ENCODE measurements at places on chromosomes 3 and 15.

DNA sequence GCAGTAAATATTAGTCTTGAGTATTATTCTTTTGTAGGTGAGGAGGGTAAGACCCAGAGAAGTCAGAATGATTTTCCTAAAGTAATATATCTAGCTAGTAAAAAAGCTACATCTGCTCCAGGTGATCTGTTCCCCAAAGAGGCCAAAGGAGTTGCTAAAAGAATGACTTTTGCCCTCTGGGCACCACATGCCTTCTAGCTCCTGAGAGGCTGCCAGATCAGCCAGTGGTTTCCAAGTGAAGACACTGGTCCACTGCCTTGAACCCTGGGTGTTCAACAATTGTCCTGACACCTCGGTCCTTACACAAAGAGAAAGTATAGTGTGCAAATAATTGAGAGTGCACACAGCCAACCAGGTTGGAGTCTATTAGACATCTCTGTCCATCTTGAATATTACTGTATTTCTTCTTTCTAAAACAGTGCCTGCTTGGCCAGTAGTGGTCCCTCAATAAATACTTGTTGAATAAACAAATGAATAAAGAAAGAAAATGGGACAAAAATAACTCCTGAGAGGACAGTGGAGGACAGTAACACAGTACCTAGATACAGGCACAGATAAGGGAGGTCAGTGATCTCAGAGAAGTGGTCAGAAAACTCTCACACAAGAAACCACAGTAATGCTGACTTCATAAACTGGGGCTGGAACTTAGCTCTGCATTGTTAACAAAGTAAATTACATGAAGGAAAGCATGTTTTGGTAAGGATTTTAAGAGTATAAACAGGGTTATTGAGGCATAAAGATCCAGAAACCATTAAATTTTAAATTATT lies 56.6 kb upstream of the CSTA start:
- no peak for DNase-seq

DNA sequence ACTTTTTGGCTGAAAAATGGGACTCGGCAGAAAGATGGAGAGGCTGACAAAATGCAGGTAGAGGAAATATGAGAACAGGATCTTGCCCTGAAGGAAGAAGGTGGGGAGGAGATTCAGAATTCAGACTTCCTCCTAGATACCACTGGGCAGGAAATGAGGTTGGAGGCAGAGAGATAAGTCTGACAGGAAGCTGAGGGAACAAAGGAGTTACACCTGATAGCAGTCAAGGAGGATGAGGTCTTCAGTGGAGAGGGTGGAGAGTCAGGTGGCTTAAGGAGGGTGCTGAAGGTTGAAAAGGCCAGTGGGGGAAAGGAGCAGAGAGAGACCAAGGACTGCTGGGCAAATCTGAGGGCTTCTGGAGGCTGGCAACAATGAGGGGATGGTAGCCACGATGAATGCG lies 56.8 kb downstream of the CCR4 start:
- no peak for DNase-seq

DNA sequence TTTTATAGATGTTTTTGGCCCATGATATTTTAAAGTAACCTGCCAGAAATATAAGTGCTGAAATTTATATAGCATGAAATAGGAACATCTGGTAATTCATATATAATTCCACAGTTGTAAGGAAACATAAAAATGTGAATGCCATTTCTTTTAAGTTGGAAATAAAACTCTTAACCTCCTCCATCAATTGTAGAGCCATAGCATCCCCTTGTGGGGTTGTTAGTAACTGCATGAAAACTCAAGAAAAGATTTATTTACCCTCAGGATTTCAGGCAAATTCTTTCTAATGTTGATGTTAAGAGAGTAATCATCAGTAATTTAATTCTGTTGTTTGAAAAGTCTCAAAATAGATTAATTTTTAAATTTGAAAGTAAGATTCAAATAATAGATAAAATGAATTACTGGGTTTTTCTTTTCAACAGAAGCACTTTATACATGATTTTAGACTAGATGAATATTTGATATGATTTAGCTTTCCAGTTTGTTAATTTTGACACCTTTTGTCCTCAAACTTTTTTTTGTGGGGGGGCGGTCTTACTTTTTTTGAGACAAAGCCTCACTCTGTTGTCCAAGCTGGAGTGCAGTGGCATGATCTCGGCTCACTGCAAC lies 74.7 kb downstream of the RASA2 start:
- DNase-seq, result peak; percentile 74

DNA sequence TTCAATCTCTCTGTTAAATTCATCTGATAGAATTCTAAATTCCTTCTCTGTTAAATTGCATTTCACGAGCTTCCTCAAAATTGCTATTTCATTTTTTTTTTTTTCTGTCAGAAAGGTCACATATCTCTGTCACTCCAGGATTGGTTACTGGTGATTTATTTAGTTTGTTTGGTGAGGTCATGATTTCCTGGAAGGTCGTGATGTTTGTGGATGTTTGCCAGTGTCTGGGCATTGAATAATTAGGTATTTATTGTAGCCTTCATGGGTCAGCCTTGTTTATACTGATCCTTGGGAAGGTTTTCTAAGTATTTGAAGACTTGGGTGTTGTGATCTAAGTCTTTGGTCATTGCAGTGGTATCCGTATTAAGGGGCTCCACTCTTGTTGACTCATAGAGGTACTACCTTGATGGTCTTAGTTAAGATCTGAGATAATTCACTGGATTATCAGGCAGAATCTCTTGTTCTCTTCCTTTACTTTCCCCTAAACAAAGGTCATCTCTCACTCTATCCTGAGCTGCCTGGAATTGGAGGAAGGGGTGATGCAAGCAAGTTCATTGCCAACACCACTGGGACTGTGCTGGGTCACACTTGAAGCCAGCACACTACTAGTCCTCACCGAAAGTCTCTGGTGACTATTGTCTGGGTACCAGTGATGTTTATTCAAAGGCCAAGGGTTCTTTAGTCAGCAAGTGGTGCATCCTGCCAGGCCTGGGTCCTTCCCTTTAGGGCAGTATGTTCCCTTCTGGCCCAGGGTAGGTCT lies 231.1 kb downstream of the GBE1 start:
- no peak for DNase-seq

DNA sequence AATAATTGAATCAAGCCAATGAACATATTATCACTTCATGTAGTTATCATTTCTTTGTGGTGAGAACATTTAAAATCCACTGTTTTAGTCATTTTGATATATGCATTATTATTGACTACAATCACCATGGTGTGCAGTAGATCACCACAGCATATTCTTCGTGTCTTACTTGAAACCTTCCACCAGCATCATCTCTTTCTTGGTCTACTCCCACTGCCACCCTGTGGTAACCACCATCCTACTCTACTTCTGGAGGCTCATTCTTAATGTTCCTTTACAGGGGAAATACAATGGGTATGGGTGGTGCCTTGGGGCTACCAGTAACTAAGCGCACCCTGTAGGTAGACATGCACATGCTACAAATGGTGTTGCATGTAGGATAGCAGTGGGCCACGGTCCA lies 25.4 kb downstream of the PXK start:
- DNase-seq, result no peak

DNA sequence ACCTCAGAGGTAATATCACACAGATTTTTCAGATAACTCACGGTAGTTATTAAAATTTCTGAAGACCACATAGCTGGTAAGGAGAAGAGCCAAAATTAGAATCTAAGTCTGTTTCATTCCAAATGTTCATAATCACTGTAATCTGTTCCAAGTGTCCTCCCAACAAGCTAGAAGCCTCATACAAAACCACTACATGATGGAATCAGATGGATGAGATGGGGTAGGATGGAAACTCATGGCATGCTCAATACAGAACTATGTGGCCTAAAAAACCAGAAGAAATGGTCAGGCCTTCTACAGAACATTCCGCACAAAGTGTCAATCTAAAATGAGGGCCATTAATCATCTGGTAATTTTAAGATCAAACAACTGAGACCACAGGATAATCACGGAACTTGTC lies 91.8 kb downstream of the THBS1 start:
- DNase-seq, result no peak

DNA sequence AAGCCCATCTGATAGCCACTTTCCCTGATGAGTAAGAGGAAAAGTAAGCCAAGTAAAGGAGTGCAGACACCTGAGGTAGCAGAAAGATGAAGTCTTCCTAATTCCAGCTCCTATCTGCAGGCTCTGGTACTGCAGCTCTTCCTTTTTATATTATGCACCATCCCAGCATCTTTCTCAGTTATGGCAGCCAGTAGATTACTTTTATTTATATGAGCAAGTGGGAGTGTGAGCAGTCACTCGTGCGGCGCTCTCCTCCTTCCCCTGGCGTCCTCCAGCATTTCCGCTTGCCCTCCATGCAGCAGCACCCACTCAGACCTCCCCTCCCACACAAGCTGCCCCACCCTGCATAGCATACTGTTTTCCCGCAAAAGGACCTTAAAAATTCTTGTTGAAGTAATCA lies 465.9 kb upstream of the DPPA4 start:
- DNase-seq, result peak; percentile 17

DNA sequence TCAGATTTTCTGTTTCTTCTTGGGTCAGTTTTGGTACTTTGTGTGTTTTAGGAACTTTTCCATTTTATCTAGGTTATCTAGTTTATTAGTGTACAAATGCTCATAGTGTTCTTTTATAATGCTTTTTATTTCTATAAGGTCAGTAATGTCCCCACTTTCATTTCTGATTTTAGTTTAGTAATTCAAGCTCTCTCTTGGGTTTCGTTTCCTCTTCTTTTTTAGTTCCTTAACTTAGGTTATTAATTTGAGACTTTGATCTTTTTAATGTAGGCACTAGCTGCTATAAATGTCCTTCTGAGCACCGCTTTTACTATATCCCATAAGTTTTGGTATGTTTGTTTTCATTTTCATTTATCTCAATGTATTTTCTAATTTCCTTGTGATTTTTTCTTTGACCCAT lies 27.0 kb upstream of the CD200R1L start:
- DNase-seq, result no peak

- DNase-seq, result no peak
Measured at GRCh38 chr3:104831071-104831470, 535.6 kb upstream of the ALCAM start.

DNA sequence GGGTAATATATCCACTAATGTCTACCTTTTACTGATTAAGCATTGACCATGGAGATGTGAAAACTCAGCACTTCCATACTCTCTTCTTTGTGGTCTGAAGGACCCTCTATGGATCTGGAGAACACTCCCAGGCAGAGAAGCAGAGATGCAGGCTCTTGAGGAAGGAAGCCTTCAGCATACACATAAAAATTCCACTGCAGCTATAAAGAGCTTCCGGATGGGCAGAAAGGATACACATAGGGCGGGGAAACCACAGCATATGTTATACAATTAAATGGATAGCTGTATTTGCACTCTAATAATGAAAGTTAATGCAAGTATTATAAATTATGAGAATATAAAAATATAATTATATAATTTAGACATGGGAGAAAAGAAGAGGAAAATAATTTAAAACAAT lies 1258.2 kb upstream of the ALCAM start:
- no peak for DNase-seq

GRCh38 chr3:197151580-197151979 lies 122.0 kb upstream of the MELTF start:
- DNase-seq, result peak; percentile 33

DNA sequence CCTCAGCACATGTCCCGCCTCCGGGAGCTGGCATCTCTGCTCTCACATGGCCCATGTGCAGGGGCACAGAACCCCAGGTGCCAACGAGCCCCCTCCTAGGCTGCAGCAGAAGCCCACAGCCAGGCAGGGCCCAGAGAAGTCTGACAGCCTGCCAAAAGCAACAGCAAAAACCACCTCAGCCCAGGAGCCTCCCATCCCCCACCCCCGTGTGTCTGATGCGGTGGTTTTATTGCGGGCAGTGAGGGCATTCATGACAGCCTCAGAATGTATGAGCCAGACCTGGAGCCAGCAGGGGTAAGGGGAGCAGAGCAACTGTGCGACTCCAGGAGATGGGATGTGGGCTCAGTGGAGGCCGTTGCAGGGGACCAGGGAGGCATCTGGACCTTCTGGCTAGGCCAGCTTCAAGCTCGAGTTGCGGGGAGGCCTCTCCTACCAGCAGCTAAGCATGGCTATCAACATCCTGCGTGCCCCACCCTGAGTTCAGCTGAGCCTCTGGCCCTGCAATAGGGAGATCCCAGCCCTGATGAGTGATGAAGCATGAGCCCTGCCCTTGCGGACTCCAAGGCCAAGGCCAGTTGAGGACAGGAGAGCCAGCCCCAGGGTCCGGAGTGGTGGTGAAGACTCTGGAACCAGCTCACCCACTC lies 52.5 kb downstream of the CYP11A1 start:
- no peak for DNase-seq

DNA sequence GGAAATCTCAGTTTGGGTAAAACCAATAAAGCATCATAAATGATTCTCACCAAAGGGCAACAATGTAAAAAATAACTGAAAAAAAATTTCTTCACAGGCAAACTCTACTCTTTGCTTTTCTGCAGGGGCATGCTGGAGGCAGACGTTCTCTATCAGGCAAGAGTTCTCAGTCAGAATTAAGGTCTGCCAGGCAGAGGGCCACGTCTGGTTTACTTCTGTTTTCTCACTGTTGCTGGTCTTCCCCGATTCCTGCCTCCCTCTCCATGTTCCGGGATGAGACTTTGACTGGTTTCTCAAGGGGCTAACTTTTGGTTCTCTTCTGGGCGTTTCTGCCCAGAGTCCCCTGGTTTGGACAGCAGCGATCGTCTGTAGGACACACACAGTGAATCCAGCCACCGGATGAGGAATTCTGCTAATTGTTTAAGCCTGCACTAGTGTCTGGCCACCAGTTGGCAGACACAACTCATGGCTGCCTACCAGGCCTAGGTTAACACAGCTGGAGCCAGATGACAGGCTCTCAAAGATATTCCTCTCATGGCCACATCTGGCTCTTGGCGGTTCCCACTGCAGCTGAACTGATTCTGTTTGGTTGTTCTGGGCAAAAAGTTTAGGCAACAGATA lies 273.1 kb downstream of the FOXP1 start:
- DNase-seq, result no peak

DNA sequence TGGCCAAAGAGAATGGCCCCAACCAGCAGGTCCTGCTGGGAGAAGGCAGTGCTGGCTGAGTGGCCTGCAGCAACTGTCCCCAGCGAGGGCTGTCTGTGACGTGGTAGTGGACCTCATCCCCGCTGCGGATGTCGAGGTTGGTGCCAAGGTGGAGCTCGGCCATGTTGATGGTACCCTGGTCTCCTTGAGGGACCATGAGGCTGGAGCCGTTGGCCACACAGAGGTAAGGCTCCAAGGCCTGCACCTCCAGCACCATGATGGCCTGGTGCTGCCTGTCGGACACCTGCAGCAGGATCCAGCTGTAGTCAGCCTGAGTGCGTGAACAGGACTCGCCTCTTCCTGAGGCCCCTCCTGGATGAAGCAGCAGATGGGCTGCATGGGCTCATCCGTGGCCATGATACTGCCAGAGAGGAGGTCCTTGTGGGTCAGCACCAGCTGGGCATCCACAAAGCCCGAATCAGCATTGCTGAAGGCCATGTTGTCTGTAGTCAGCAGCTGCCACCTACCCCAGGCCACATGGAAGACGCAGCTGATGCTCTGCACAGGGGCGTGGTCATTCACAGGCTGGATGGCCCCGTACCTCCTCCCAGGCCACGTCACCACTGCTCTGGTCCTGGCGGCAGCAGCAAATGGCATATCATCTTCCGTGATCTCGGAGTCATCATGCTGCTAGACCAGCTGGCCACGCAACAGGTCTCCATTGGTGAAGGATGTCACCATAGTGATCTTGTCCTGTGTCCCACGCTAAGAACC lies 167.5 kb downstream of the GOLGA6L4 start:
- DNase-seq, result no peak

GRCh38 chr3:107813026-107813425 lies 277.8 kb downstream of the CD47 start:
- DNase-seq, result no peak

- DNase-seq, result no peak
Measured at GRCh38 chr3:97699889-97700288, 64.7 kb upstream of the ARL6 start.

GRCh38 chr3:183796372-183796771 lies 29.0 kb downstream of the MAP6D1 start:
- no peak for DNase-seq

Data from HT-29 (cell line).